AG10803 (cell line): ENCODE measurements at places on chromosomes 1 and 21.

- no peak for DNase-seq
Observed at GRCh38 chr1:226470921-226471866, 63.3 kb upstream of the PARP1 start.

GRCh38 chr1:209703834-209704504 lies 677 bp upstream of the HSD11B1 start:
- no peak for DNase-seq

GRCh38 chr1:87950369-87950768 lies 621.7 kb downstream of the LMO4 start:
- DNase-seq, result no peak

DNA sequence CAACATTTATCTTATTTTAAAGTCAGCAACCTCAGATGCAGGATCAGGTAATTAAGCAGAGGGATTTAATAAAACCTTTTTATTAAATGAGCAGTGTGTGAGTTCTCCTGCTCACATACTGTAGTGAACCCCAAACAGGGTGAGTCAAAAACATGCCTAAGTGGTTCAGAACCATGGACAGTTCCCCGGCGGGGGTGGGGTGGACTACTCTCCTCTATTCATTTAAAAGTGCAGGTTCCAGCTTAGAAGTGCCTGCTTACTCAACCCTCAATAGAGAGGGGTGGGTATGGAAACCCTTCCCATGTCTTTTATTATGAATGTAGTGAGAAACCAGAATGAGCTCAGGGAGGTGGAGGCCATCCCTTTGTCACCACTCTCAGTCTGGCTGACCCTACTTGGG lies 397.9 kb downstream of the HHAT start:
- DNase-seq, result no peak

DNA sequence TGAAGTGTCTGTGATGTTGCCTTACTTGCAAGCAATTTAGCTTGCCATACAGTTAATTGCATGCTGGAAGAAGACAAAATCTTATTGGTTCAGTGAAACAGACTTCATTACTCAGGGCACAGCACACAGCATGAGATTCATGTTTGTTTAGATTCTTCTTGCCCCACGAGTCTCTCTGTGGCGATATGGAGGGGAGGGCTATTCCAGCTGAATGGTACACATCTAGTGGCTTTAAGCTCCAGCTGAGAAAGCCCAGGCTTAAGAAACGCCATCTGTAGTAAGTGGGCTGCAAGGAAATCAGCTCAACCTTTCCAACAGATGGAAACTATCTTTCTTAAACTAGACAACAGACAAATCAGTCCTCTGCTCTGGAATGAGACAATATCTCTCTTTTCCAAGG lies 1022.0 kb downstream of the NCAM2 start:
- no peak for DNase-seq

DNA sequence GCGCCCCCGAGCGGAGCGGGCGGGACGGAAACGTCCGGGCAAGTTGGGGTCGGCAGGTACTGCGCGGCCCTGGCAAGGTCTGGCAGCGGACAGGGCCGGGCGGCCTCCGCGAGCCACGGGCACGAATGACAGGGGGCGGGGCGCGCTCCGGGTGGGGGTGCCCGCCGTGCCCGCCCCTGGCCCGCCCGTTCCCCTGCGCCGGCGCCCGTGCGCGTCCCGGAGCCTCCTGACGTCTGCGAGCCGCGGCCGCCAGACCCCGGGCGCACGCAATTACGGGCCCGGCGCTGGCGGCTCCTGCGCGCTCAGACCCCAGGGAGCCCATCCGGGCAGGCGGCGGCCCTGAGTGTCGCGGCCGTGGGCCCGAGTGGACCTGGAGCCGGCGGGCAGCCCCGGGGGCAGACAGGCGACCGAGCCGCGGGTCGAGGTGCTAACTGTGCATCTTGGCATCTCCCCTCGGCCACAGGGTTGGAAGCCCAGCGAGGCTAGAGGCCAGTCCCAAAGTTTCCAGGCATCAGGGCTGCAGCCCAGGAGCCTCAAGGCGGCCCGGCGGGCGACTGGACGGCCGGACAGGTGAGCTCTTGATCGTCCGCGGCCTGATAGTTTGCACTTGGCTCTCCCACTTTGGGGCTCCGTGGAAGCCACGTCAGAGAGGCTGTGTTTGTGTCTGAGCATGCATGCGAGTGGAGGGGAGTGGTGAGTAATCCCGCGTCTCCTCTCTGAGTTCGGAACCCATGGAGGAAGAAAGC lies 918 bp downstream of the MIB2 start:
- peak; percentile 35 for DNase-seq

- peak; percentile 65 for DNase-seq
Observed at GRCh38 chr1:23751050-23751814, 8.0 kb downstream of the ELOA start.

DNA sequence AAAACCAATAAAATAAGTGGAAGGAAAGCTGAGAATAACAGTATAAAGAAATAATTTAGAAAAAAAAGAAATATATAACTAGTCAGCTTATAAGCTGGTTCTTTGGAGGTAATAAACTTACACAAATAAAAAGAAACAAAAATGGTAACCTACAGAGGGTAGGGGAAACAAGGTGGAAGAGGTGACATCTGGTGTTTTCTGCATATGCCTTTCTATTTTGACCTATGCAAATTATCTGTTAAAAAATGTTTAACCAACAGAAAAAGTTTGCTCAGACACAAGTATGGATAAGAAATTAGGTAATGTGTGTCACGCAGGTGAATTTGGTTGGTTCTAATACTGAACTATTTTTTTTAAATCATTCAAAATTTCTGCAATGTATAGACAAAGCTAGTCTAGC lies 53.6 kb upstream of the DMRTA2 start:
- DNase-seq, result no peak

- no peak for DNase-seq
Observed at GRCh38 chr1:230307213-230307612, 118.9 kb downstream of the PGBD5 start.

GRCh38 chr1:204465546-204466415 lies 28.8 kb downstream of the PIK3C2B start:
- DNase-seq, result no peak

DNA sequence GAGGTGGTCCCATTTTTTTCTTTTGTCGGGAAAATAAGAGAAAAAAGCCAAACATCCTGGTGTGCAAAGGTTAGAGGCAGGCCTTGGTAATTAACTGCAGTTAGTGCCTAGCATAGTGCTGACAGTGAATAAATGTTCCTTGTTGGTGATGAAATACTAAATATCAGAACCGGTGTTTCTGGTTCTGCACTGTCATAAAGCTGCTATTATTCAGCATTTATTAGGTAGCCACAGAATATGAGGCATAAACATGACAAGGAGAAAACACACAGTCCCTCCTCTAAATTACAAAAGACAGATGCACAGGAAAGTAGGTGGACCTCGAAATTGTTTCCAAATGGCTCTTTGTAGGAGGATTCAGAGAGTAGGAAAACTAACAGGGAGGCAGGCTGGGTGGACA lies 122.0 kb upstream of the ADGRL2 start:
- no peak for DNase-seq

- no peak for DNase-seq
Observed at GRCh38 chr1:222995620-222996309, 147.3 kb downstream of the TLR5 start.

DNA sequence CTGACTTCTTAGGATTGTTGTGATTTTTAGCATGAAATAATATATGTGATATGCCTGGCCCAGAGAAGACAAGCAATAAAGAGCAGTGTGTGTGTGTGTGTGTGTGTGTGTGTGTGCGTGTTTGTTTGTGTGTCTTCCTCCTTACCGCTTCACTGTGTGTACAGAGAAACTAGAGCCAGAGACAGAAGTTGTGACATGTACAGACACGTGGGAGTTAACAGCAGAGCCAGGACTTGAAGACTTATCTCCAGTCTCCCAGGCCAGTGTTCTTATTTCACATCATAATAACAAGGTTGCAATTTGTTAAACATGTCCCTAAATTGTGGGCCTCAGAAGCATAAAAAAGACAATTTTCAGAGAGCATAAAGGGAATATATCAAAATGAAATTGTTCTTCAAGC lies 192.0 kb upstream of the JUN start:
- DNase-seq, result no peak

GRCh38 chr1:204653590-204654340 lies 31.8 kb downstream of the LRRN2 start:
- no peak for DNase-seq

- DNase-seq, result no peak
Observed at GRCh38 chr1:242456726-242457269, 67.7 kb downstream of the PLD5 start.

DNA sequence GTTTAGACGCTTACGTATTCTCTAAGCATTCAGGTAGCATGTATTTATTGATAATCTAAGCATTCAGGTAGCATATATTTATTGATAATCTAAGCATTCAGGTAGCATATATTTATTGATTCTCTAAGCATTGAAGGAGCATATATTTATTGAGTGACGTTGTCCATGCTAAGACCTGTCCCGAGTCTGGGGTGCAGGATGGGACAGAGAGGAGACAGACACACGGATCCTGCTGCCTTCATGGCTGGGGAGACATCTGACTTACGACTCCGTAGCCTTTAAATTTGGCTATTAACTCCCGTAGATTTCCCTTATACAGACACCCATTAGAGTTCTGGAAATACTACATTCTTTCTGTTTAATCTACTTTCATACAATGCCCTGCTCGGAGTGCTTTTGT lies 982 bp downstream of the SCCPDH start:
- no peak for DNase-seq

GRCh38 chr1:206784471-206784903 lies 12.2 kb upstream of the IL10 start:
- DNase-seq, result no peak

- DNase-seq, result no peak
Observed at GRCh38 chr1:15727866-15728534, 8.1 kb upstream of the SLC25A34 start.

DNA sequence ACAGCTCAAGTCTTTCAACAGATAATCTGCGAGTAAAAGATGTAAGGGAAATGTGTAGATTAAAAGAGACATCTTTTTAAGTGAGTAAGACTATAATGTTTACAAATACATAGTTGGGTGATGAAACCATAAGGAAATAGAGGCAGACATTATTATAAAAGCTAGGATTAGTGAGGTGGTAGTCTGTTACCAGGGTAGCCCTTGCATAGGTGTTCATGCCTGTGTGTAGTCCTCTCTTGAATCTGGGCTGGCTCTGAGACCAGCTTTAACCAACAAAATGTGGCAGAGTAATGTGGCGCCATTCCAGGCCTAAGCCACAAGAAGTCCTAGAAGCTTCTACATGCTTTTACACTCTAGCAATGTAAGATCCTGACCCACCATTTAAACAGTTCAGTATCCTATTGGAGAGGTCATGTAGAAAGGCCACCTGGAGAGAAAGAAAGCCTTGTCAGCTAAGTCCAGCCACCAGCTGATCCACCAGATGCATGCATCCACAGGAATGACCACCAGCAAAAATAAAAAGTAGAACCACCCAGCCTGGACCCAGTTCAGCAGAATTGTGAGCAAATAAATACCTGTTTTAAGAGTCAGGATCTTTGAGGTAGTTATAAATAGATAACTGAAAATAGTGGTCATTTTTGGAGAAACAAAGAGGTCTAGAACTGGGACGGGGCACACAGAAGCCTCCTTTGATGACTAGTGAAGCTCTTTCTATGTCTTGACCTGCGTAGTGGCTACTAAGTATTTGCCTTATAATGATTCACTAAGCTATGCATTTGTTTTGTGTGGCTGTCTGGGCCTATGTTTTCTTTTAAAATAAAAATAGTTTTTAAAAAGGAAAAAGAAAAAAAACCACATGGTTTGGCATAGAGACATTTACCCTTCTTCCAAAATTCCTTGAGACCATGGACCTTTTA lies 8.1 kb downstream of the NIBAN1 start:
- DNase-seq, result peak; percentile 69

- DNase-seq, result peak; percentile 77
Observed at GRCh38 chr1:186575348-186575747, 104.9 kb downstream of the PTGS2 start.

DNA sequence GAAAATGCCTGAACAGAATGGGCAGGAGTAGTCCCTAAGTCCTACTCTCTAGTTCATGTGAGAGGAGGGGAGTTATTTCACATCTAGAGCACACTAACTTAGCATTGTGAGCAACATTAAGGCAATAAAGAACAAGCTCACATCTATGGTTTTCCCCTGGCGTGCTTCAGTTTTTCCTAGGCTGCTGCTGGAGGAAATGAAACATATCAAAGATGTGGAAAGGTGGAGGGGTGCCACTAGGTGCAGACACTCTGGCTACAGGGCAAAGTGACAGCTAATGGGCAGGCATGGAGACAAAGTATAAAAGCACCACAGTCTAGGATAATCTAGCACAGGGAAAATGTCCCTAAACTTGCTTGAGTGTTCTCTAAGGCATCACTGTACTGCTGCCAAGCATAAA lies 82.2 kb downstream of the TPR start:
- DNase-seq, result no peak

DNA sequence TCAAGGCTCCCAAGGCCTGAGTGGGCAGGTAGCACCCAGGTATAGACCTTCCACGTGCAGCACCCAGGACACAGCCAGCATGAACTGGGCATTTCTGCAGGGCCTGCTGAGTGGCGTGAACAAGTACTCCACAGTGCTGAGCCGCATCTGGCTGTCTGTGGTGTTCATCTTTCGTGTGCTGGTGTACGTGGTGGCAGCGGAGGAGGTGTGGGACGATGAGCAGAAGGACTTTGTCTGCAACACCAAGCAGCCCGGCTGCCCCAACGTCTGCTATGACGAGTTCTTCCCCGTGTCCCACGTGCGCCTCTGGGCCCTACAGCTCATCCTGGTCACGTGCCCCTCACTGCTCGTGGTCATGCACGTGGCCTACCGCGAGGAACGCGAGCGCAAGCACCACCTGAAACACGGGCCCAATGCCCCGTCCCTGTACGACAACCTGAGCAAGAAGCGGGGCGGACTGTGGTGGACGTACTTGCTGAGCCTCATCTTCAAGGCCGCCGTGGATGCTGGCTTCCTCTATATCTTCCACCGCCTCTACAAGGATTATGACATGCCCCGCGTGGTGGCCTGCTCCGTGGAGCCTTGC lies 1.7 kb downstream of the GJB4 start:
- DNase-seq, result no peak

GRCh38 chr1:197606168-197606845 lies 169.0 kb downstream of the DENND1B start:
- no peak for DNase-seq

- no peak for DNase-seq
Observed at GRCh38 chr1:214935258-214935657, 147.3 kb upstream of the KCNK2 start.

- DNase-seq, result peak; percentile 3
Observed at GRCh38 chr1:219659684-219660083, 46.8 kb upstream of the ZC3H11B start.

- DNase-seq, result no peak
Observed at GRCh38 chr1:207283421-207283820, 38.1 kb upstream of the CD55 start.

- DNase-seq, result peak; percentile 95
Observed at GRCh38 chr21:44873356-44874239, at the start of gene PTTG1IP. TSS of gene PTTG1IP (minus strand) at chr21:44873690. CDS start at chr21:44873616, 74 bp downstream.

- DNase-seq, result no peak
Observed at GRCh38 chr1:105934806-105935205, 1121.7 kb upstream of the PRMT6 start.
